ENCODE measurements at places on chromosomes 16 and 17.

DNA sequence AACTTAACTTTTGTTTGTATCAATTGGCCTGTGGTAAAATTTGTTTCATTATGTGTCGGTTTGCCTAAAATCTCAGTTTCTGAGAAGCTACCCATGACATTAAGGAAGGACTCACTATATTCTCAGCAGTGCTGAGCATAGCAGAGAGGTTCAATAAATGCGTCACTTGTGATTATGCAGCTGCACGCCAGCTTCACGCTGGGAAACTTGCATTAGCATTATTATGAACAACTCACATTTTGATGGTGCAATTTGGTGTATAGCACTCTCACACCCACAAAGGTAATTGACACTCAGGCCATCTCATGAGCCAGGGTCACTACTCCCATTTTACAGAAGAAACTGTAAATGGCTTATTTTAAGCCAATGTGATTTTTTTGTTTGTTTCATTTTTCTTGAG is 80.6 kb upstream of the SALL1 start:
- peak; percentile 13 for DNase-seq

- no peak for DNase-seq
Measured at GRCh38 chr17:51770027-51770759, 388.3 kb downstream of the CA10 start.

GRCh38 chr17:2076087-2076984 is 21.4 kb downstream of the HIC1 start:
- peak; percentile 43 for DNase-seq

DNA sequence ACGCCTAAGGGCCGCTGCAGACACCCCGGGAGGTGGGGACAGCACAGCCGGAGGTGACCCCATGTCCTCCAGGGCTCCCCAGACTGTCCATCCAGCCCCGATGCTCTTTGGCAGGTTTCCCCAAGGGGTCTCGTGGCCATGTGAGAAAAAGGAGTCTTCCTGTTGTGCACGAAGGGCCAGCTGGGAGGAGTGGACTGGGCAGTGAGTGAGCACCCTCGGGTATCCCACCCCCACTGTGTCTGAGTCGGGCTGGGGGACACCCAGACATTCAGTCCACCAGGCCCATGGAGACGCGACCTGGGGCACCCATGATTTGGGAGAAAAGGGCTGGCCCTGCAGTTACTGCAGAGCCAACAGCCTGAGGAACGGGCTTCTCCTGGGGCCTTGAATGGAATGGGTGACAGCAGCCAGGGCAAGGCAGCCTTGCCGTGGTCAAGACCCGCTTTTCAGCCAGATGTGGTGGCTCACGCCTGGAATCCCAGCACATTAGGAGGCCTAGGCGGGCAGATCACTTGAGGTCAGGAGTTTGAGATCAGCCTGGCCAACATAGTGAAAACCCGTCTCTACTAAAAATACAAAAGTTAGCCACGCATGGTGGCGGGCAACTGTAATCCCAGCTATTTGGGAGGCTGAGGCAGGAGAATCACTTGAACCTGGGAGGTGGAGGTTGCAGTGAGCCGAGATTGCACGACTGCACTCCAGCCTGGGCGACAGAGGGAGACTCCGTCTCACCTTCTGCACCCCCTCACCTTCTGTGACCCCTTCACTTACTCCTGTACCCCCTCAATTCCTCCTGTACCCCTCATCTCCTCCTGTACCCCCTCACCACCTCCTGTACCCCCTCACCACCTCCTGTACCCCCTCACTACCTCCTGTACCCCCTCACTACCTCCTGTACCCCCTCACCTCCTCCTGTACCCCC is 24.1 kb upstream of the CAPN15 start:
- DNase-seq = no peak

- no peak for DNase-seq
Measured at GRCh38 chr17:7132511-7133094, 18.0 kb upstream of the ASGR2 start.

DNA sequence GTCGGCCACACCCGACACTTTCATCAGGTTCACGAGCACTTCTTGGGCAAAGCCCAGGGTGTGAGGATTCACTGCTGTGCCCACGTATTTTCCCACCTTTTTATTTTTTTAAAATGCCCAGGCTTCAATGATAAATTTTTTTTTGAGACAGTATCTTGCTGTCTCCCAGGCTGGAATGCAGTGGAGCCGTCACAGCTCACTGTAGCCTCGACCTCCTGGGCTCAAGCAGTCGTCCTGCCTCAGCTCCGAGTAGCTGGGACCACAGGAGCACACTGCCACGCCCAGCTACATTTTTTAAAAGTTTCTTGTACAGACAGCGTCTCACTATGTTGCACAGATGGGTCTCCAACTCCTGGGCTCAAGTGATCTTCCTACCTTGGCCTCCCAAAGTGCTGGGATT is 17.8 kb downstream of the UTS2R start:
- no peak for DNase-seq

DNA sequence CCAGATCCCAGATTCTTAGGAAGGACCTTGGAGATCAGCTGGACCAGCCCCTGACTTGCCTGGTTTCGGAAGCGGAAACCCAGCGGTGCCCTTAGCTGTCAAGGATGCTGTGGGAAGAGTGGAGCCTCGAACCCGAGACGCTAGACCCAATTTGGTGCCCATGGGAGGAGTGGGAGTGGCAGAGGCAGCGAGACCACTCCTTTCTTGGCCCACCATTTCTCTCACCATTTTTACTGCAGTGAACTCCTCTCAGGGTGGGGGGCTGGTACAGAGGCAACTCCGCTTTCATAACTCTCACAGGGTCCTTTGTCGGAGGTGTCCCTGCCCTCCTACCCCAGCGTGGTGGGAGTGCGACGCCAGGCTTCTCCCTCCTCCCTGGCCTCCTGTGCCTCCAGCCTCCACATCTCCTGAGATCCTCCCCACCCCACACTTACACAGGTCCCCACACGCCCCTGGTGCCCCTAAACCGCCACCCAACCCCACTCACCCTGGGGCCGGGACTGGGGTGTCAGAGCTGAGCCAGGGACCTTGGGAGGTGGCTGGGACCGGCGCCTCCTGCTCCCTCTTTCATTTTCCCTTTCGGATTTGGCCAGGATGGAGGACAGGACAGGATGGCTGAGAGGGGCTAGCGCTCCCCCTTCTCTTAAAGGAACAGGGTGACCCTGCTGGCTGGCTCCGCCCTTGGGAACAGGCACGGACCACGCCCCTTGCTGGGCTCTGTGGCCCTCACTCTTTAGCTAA is at the start of gene GJD3:
Gene GJD3, minus strand, starts transcription at position 617 of the 741 bp plus-strand sequence. CDS start 922 bp downstream, outside the sequence.
- DNase-seq = no peak

- DNase-seq = peak; percentile 77
Measured at GRCh38 chr17:82351713-82352488, 7.1 kb upstream of the TEX19 start.

DNA sequence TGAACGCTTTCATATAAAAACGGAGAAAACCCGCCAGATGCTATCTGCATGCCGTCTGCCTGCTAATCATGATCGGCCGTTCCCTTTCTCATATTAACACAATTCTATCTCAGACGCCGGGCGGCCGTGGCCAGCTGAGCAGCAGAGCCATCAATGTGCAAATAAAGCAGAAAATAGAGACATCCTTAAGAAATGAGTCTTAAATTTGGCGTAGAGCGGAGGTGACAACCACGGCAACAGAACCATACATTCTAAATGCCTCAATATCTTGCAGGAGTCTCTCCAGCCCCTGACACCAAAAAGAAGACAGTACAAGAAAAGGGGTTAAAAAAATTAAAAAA is 2.7 kb upstream of the IRX5 start:
- peak; percentile 46 for DNase-seq

- no peak for DNase-seq
Measured at GRCh38 chr17:73654241-73654640, 10.0 kb upstream of the SDK2 start.

- no peak for DNase-seq
Measured at GRCh38 chr17:33342025-33342424, 48.9 kb upstream of the ASIC2 start.

GRCh38 chr16:27377666-27378485 is 24.1 kb upstream of the IL21R start:
- DNase-seq = no peak

DNA sequence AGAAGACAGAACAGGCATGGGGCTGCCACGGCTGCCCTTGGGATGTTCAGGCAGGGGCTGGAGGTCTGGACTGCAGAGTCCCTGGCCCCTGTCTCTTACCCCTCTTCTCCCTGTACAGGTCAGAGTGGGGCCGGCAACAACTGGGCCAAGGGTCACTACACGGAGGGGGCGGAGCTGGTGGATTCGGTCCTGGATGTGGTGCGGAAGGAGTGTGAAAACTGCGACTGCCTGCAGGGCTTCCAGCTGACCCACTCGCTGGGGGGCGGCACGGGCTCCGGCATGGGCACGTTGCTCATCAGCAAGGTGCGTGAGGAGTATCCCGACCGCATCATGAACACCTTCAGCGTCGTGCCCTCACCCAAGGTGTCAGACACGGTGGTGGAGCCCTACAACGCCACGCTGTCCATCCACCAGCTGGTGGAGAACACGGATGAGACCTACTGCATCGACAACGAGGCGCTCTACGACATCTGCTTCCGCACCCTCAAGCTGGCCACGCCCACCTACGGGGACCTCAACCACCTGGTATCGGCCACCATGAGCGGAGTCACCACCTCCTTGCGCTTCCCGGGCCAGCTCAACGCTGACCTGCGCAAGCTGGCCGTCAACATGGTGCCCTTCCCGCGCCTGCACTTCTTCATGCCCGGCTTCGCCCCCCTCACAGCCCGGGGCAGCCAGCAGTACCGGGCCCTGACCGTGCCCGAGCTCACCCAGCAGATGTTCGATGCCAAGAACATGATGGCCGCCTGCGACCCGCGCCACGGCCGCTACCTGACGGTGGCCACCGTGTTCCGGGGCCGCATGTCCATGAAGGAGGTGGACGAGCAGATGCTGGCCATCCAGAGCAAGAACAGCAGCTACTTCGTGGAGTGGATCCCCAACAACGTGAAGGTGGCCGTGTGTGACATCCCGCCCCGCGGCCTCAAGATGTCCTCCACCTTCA is 11.7 kb downstream of the TUBB3 start:
- no peak for DNase-seq

- DNase-seq = no peak
Measured at GRCh38 chr17:73874008-73874720, 229.9 kb upstream of the SDK2 start.

GRCh38 chr17:79461041-79461440 is 149.8 kb downstream of the RBFOX3 start:
- peak; percentile 88 for DNase-seq

DNA sequence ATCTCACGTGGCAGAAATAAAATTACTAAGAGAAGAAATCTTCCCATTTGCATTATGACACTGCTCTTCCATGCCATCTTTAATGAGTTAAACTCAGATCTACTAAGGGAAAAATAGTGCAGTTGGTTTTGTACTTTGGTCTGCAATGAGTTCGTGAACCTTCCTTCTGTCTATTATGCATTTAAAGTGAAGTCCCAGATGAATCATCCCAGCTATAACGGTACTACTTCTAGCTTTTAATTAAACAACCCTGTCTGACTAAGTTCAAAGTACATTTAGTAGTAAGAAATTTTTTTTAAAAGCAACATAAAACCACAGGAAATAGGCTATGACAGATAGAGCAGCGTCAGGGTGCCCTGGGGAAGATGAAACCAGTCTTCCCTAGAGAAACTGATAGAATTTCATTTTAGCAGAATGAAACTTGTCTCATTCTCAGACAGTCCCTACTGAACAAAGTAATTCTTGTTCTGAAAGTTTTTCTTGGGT is 1.8 kb downstream of the TMIGD1 start:
- peak; percentile 61 for DNase-seq

- DNase-seq = no peak
Measured at GRCh38 chr16:69435977-69436820, 11.8 kb downstream of the CYB5B start.

- DNase-seq = no peak
Measured at GRCh38 chr16:66801320-66802105, at the start of gene TERB1. TERB1 (minus strand) TSS chr16:66801584; CDS start chr16:66796798, 4,786 bp downstream.

GRCh38 chr17:79833110-79833450 is 6.2 kb downstream of the CBX4 start:
- no peak for DNase-seq

GRCh38 chr17:42522798-42523278 is 13.2 kb upstream of the NAGLU start:
- DNase-seq = no peak

- no peak for DNase-seq
Measured at GRCh38 chr17:8861495-8862181, 5.8 kb downstream of the PIK3R6 start.

DNA sequence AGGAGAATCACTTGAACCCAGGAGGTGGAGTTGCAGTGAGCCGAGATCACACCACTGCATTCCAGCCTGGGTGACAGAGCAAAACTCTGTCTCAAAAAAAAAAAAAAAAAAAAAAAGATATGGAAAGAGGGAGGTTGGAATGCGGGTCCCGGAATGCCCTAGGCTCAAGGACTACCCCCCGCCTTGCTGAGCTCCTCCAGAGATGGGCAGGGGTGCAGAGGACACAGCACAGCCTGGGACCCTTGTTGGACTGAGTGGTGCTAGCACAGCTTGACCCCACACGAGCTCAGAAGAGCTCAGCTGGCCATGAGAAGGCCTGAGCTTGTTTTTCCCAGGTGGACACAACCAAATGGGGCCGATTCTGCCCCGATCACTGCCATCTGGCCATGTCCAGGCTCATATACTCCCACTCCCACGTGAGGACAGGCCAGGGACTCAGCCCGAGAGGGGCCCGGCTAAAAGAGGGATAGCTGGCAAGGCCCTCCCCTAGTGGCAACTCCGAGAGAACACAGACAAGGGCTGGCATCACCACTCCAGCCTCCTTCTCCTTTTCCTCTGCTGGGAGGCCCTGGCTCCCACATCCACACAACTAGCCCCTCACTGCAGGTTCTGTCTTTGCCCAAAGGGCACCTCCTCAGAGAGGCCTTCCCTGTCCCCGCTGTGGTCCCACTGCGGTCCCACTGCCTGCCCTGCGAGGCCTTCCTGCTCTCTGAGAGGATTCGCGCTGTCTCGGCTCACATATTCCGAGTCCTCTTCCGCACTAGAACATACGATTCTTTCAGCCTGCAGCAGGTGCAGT is 11.0 kb downstream of the SGCA start:
- DNase-seq = peak; percentile 47

DNA sequence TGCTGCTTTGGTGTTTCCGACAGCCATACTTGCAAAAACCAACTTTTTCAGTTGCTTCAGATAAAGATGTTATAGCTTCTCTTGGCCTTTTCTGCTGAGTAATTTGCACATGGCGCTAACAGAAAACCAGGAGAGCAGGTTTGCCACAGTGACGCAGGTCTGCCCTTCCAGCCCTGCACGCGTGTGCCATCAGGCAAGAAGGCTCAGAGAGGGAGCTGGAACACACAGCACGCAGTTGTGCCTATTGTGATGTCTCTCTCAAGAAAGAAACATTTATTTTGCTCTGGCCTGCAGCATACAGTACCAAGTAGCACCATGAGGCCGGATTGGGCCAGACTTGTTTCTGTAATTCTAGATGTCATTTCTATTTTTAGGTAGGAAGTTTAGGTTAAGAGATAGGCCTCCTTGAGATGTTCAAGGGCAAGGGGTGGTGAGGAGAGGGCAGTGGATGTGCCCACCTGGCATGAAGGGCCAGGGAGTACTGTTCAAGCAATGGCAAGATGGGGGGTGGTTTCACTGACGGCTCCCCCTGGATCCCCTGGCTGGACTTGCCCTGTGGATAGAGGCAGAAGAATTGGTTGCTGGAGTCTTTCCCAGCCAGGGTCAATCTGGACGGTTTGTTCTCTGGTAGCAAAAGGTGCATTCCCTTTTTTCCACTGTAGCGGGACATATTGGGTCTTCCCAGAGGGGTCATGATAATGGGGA is 1.9 kb downstream of the CBX2 start:
- DNase-seq = no peak

All from fibroblast of skin of right biceps (primary cell).